ENCODE measurements at places on chromosomes 6 and 20.

DNA sequence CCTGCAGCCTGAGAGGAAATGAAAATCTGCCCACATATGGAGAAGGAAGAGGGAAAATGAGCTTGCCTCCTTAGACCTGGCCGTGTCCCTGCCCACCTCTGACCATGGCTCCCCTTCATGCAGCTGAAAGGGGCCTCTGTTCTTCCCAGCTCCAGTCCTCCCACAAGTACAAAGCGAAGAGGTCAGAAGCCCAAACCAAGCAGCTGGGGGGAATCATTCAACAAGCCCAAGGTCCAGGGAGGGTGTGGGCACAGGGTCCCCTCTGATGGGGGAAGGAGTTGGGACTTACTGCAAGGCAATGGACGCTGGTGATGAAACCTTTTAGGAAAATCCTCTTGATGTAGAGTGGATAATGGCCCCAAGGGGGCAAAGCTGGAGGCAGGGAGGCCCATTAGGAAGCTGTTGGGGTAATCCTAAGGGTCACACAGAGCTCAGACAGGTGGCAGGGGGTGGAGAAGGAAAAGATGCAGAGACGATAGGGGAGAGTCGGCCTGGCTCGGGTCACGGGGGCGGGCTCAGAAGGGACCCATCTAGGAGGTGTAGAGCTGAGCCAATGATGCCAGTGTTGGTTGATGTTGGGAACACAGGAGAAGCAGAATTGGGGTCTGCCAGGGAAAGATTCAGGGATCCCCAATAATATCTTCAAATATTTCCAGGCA is 16.1 kb upstream of the GRM4 start:
- DNase-seq: no peak

- no peak for DNase-seq
Observed at GRCh38 chr20:39227416-39227815, 265.3 kb downstream of the DHX35 start.

- DNase-seq: no peak
Observed at GRCh38 chr20:18363708-18364107, 75.4 kb downstream of the ZNF133 start.

DNA sequence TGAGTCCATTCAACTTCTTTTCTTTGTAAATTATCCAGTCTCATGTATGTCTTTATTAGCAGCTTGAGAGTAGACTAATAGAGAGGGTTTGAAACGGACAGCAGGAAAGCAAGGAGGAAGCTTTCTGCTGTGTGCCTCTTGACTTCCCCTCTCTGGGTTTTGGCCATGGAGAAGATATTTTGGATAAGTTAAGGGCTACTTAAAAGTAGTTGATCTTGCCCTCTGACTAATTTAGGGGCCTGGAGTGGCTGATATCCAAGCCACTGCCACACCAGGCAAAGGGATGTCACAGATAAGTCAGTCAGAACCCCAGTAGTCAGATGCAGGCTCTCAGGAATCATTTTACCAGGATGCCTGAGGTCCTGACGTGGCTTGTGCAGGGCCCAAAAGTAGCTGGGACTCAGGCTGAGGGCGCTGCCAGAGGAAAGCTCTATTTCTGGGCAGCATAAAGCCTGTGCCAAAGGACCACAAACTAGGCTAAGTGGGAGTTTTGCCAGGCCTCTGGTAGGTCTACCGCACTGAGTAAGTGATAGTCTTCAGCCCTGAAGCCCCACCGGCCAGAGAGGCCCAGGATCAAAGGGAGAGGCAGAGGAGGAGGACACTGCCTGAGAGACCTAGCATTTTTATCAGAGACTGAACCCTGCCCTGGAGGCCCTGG is 41.6 kb upstream of the IYD start:
- no peak for DNase-seq

- DNase-seq: peak; percentile 62
Observed at GRCh38 chr6:31401403-31401802, 2.0 kb upstream of the MICA start.

DNA sequence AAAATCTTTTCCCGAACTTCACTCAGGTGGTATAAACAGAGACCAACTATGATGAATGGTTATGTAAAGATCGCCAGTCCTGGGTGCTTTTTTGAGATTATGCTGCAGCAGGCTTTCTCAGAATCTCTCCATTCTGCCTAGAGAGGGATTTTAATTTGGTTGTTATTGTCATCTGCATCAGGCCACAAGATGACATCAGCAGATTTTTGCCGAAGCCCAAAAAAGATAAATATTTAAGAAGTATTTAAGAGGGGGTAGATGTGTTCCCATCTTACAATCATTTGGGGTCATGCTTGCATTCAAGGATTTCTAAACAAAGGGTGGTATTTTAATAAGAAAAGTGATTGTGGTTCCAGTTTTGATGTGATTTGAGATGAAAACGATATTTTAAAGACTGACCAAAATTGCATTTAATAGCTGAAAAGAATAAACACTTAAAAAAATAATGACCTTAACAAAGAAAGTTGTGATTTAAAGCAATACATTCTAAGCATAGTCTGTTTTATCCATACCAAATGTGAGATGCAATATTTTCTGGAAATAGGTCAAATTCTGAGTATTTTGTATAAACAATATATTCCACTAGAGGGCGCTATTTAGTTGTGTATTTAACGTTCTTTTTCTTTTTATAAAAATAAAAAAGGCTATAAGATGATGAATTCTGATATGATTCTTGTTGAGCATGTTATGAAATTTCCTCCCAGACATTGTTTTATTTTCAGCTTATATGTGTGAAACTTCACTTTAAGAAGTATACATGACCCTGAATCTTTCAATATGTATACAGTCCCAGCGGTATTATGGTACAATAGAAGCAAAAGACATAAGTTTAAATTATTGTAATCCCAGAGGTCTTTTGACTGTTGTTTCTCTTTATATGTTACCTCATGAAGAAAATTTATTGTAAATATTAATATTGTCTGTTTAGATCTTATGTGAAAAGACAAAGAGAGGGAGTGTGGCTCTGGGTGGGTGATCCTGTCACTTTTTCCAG is 51.0 kb upstream of the ZFP64 start:
- peak; percentile 69 for DNase-seq

DNA sequence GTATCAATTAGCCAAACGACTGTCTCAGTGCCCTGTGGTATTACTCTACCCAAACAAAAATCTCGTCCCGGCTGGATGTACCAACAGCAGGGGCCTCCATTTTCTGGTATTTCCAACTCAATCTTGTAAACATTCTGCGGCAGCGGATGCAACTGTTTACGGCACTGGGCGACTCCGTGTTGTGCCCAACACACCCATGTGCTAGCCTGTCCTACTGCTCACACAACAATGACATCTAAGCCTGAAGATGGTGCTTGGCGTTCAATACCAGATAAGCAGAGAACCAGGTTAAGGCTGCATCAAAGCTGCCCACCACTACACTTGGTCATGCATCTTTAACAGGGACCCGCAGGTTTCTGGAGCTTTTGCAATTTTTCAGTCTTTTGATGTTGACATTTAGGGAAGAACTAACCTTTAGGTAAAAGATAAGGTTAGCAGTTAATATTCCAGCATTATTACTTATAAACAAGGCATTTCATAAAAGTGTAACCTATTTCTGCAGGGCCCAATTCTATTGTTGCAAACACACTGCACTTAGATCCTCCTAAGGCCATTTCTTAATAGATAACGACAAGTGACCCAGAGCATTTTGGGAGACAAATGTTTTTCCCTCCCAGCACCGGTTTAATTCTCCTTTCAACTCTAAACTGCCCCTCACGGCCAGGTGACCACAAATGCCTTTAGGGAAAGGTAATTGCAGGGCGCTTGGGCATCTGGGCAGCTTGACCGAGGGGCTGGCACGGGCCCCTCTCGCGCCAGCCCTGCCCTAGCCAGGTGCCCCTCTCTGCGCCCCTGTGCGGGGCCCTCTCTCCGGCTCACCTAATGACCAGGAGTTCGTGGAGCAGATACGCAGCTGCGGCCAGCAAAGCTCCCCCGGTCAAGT is 945 bp downstream of the FAXC start:
- no peak for DNase-seq

DNA sequence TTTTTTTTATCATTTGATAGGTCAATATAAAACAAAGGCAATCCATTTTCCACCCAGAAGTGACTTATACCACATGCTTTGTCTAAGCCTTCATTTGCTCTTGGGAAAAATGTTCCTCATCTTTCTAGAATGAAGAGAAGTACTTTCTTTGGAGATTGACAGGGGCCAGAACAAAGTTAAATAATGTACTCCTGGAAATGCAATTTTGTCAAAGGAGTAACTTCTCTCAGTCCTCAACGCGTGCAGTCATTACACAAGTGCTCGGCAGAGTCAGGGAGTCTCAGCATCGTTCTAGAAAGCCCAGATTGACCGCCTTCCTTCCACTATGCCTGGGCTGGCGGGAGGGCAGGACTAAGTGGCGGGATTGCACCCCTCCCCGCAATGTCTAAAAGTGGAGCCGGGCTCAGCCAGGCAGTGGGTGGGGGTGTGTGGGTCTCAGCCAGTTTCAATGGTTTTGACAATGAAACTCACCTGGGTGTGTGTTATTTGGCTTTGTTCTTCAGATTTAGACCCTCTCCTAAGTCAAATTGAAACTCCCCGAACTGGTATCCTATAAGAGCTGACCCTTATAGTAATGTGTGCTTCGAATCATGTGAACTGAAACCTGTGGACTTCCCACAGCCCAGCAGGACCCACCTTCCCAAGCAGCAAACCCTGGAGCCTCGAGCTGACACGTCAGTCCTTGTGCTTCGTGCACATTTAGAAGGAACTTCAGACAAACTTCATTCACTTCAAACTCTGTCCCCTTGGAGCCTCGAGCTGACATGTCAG is 63.2 kb upstream of the DUSP22 start:
- no peak for DNase-seq

- DNase-seq: no peak
Observed at GRCh38 chr6:165665384-165665672, 2.3 kb upstream of the PDE10A start.

GRCh38 chr20:40563296-40563950 is 125.6 kb downstream of the MAFB start:
- peak; percentile 87 for DNase-seq

DNA sequence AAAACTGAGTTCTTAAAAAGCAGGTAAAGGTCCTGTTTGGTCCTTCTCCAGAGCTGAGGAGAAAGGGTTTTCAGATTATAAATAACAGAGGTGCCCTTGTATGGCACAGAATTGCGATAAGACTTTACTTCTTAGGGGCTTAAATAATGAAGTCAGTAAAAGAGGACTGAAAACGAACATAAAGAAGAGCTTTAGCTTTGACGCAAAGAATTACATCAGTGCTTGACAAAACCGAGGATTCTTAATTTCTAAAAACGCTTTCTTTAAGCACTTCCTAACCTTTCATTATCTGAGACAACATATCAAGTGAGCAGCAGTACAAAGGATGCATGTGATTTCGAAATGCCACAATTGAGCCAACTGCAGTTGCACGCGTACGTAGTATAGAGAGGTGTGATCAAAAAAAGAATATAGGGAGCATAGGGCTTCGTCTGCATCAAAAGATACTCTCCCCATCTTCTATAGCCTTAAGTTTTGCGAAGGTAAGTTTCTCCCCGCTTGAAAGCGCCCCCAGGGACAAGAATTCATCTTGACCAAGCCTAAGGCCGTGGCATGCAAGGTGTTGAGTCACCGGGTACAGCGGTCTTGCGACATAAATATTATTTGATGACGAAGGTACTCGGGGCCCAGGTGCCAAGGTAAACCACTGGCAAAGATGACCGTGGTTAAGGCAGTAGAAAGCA is 778 bp upstream of the LOC128125822 start:
- peak; percentile 84 for DNase-seq
